Activated CD4-positive, alpha-beta T cell treated with anti-CD3 and anti-CD28 coated beads for 36 hours (primary cell): ENCODE measurements at places on chromosomes 11 and 22. TPM values are rescaled to one million over a fixed set of nuclear protein-coding genes. Genes with fewer than 3 reads are reported as not detected.

The ABTB2 gene
- total RNA-seq = 1.2 TPM

The SLC22A25 gene
- not detected for total RNA-seq

The TSKU gene
- 8.0 TPM for total RNA-seq

The CADM1 gene
- 0.91 TPM for total RNA-seq

The ANO1 gene
- total RNA-seq = not detected

The SEC14L2 gene
- total RNA-seq = 18.2 TPM

The FADD gene
- 32.4 TPM for total RNA-seq

The OR51G1 gene
- not detected for total RNA-seq
